Jurkat, Clone E6-1 (cell line): ENCODE measurements at places on chromosomes 7 and 10.
A peak's percentile ranks its signal among the peaks of the same experiment; 100 is the strongest.

- DNase-seq, result no peak
Measured at GRCh38 chr7:157805713-157806112, 468.9 kb downstream of the DNAJB6 start.

DNA sequence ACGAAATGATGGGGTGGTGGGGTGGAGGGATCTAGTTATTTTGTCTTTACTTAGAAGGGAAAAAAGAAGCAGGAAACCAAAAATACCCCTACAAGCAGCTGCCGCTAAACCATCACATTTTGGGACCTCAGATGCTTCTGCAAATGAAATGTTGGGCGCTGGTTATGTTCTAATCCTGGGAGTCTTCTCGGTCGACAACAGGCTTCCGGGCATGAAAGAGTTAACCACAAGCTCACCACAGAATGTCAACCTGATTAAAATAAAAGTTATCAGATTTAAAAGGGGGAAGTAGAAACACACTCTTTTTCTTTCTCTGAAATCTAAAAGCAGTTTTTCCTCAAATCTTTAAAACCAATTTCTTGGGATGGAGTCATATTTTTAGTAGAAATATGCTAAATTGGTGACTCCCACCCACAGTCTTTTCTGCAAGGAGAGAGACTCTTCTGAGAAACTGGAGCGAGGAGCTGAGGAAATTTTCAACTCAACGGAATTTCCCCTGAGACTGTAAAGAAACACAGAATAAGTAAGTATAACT is 16.8 kb downstream of the IL2RA start:
- DNase-seq, result peak; percentile 74

DNA sequence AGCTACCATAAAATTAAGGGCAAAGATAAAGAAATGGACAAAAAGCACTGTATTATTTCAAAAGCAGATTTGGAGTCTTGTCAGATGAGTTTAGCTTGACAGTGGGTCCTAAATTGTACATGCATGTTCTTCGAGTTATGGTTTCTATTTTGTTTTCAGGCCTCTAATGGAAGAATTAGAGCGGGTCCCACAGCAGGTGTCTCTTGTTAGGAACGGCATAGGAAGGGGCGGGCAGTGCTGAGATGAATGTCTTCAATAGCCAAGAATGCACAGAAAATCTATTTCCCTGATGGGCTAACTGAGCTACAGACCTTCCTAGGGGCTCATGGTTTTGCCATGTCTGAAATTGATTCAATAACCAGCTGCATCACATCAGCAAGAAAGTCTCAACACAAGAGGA is 304.4 kb downstream of the FRMD4A start:
- DNase-seq, result no peak

DNA sequence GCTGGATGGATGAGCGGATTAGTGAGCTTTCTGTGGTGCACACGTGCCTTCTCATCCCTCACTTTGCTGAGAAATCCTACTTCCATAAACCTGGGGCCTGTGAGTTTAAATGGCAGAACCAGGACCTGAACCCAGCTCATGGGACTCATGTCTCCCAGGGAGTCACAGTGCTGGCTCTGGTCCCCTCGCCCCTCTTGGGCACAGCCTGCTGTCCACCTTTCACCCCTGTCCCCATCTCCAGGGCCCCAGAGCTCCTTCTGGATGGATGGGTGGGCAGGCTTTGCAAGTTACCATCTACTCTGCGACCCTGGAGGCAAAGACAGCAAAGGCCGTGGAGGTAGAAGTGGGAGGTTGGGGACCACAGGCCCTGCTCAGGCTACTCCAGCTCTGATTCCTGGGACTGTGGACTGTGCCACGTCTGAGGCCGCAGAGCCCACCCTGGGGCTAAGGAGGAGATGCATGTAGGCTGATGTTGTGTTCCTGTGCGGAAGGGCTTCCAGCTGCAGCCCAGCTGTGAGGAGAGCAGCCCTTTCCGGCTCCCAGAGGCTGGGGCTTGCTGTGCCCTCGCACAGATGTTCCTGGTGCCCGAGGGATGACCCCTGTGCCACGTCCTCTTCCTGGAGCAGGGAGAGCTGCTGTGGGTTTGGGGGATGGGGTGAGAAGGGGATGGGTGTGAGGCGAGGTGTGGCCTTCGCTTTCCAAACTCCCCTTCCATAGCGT is 40.3 kb downstream of the PRF1 start:
- DNase-seq, result no peak

GRCh38 chr7:103348959-103349358 is 1.5 kb downstream of the PSMC2 start:
- DNase-seq, result no peak

GRCh38 chr10:129105266-129105665 is 361.8 kb upstream of the MGMT start:
- no peak for DNase-seq

- DNase-seq, result no peak
Measured at GRCh38 chr10:65396997-65397396, 1528.8 kb upstream of the LRRTM3 start.

- no peak for DNase-seq
Measured at GRCh38 chr7:95529701-95530100, 44.0 kb downstream of the ASB4 start.

DNA sequence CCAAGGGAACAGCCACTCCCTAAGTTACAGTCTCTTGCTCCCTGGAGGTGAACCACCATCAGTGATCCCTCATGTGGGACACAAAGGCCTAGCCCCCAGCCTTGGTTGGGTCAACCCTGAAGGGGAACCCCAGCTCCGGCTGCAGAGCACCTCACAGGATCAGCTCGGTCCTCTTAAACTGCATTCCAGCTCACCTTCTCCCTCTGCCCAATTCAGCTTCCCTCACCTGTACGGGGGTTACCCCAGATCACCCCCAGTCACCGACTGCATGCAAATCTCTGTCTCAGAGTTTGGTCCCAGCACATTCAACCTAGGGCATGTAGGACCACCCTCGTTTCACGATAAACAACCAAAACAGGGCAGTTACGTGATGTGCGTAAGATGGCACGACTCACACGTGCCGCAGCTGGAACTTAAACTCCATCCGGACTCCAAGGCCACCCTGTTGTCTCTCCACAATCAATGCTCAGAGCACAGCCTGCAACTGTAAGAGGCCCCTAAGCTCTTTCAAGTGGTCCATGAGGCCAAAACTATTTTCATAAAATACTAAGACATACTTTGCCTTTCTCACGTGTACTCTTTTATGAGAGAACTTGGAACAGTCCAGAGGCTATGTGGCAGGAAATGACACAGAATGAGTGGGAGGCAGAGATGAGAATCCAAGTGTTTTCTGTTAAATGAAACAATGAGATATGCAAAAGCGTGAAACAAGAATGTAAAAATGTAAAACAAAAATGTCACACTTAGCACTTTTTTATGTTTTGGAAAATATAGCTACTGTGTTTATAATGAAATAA is 285.2 kb downstream of the PTPRN2 start:
- no peak for DNase-seq

- no peak for DNase-seq
Measured at GRCh38 chr10:60400366-60400765, 10.7 kb upstream of the ANK3 start.

GRCh38 chr10:75294866-75295701 is 59.3 kb upstream of the COMTD1 start:
- peak; percentile 12 for DNase-seq

DNA sequence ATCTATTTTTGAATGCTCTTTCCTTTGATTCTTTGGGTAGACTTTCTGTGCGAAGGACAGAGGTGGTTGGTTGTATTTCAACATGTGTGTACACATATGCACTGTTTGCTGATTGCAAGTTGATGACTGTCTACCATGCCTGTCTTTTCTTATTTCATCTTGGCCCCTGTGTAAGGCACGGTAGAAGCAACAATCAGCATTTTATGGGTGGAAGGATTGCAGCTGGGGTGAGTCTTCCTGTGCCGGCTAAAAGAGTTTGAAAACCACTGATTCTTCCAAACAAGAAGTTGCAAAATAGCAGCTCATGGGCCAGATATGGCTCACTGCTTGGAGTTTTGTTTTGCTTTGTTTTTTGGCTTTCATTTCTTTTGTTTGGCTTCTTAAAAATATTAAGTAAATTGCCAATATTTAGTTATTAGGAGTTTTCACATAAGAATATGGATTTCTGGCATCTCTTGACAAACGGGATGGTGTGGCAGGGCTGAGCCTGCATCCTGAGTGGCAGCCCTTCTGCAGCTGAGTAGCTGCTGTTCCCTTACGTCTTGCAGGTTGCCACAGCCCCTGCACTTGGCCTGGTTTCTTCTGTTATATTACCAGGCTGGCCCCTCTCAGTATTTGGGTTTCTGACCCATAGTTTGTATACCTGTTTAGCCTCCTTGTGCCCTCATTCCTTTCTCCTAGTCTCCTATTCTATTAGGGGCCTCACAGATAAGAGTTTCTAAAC is 7.2 kb downstream of the ZNF862 start:
- no peak for DNase-seq
